ENCODE measurements at places on chromosomes 6 and 20.

GRCh38 chr6:100281471-100281901, 183.2 kb downstream of the SIM1 start:
- DNase-seq, result no peak

GRCh38 chr20:51437182-51437924, 105.2 kb downstream of the NFATC2 start:
- DNase-seq, result no peak

- DNase-seq, result no peak
These were observed 41.5 kb downstream of the CTCFL start for GRCh38 chr20:57483287-57484050.

DNA sequence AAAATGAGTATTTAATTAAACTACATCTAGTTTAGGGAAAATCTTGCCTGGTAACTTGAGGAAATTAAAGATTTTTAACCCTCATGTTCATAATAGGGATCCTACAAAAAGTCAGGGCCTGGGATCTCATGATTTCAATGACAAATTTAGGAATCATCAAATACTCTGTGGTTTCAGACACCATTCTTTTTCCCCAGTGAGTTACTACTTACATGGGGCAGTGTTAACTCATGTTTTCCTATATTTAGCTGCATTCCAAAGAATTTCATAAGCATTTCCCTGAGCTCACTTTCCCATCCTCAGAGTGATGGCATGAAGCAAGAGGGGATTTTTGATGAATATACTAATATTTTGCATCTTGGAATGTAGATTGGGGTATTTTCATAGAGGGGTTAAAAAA, 321.7 kb downstream of the CENPW start:
- no peak for DNase-seq

- DNase-seq, result peak; percentile 99
These were observed 42.5 kb upstream of the CD83 start for GRCh38 chr6:14075095-14075503.

DNA sequence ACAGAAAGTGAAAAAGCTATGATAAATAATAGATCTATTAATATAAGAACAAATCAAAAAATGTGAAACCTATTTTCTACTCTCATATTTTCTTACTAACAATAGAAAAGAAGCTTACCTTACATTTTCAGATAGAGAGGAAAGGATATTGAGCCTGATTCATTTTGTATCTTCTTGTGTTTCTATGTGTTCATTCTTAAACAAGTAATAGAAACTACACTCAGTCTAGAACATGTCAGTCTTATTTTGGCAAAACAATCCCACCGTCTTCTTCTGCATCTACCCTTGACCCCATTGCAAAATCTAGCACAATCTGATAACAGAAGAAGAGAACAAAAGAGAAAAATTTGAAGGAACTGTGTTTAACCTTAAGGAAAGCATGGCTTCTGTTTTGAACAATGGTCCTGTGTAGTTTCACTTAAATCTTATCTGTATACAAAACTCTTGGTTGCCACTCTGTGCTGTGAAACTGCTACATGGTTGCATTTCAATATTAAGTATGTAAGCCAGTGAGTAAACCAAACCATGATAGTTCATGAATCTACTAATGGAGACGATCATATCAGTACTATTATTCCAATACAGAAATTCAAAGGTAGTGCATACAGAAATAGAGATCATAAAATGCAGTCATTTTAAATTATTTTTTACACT, 69.5 kb upstream of the LGSN start:
- DNase-seq, result no peak
